ENCODE measurements at places on chromosomes 4 and X. TPM values are rescaled to one million over a fixed set of nuclear protein-coding genes. Genes with fewer than 3 reads are reported as not detected.

Gene DCAF8L2
- total RNA-seq = not detected

Gene CT45A3
- not detected for total RNA-seq

Gene EREG
- total RNA-seq = not detected

Gene DGKK
- not detected for total RNA-seq

Gene SORBS2
- 0.26 TPM for total RNA-seq

Gene MAGEC3
- total RNA-seq = not detected

Gene CPE
- total RNA-seq = not detected

Gene GAGE12J
- not detected for total RNA-seq

Gene EFNB1
- total RNA-seq = 5.7 TPM

Gene DNAJB14
- total RNA-seq = 46.1 TPM

Gene ATP2B3
- total RNA-seq = not detected

Gene GAGE12D
- not detected for total RNA-seq

Gene TGIF2LX
- total RNA-seq = not detected

Gene DKK2
- total RNA-seq = not detected

Gene DDX60
- total RNA-seq = 38.4 TPM

Gene ADAM29
- total RNA-seq = not detected

Gene USP53
- 12.6 TPM for total RNA-seq

Gene FAM241A
- 5.0 TPM for total RNA-seq

Gene SAGE1
- not detected for total RNA-seq

Gene THAP9
- 4.4 TPM for total RNA-seq

Gene CYSLTR1
- 6.6 TPM for total RNA-seq

Gene PPP4R3C
- total RNA-seq = not detected

Gene RBMX2
- total RNA-seq = 35.3 TPM

Gene FAM50A
- 56.6 TPM for total RNA-seq

Gene UGT8
- total RNA-seq = 0.22 TPM

Gene AKAP4
- total RNA-seq = not detected

Gene KIAA0232
- total RNA-seq = 16.8 TPM

Gene F9
- not detected for total RNA-seq

Gene KLF8
- 5.0 TPM for total RNA-seq

Gene SPARCL1
- total RNA-seq = not detected

Gene KCTD8
- total RNA-seq = not detected

Gene NFKB1
- 151 TPM for total RNA-seq

Gene BEND2
- total RNA-seq = not detected

Gene ANKRD37
- total RNA-seq = 10.1 TPM

Gene DDX53
- total RNA-seq = not detected

Gene P2RY8
- 40.1 TPM for total RNA-seq

Gene CXXC4
- 0.07 TPM for total RNA-seq

Gene AMBN
- not detected for total RNA-seq

Gene SHROOM4
- not detected for total RNA-seq

Gene C4orf36
- total RNA-seq = not detected

Gene NCAPG
- 79.1 TPM for total RNA-seq

Gene TRAM1L1
- not detected for total RNA-seq

Gene IQCM
- not detected for total RNA-seq

Gene RTL3
- not detected for total RNA-seq

Gene STEEP1
- 22.1 TPM for total RNA-seq

Gene FAM184B
- not detected for total RNA-seq

Gene ARL9
- 0.29 TPM for total RNA-seq

Gene SH3D19
- not detected for total RNA-seq

Gene FAM47E
- total RNA-seq = not detected

Gene UGT2B17
- total RNA-seq = not detected

Gene MAP3K15
- 0.83 TPM for total RNA-seq

Gene PDCL2
- total RNA-seq = not detected
